ENCODE measurements at places on chromosomes 12 and 14.

- no peak for DNase-seq
Measured at GRCh38 chr12:121787063-121788025, 6.1 kb downstream of the RHOF start.

- no peak for DNase-seq
Measured at GRCh38 chr12:28234444-28234843, 44.2 kb downstream of the CCDC91 start.

GRCh38 chr12:110936367-110937103, 16.2 kb upstream of the MYL2 start:
- DNase-seq: no peak

- DNase-seq: no peak
Measured at GRCh38 chr12:45406988-45407850, 191.3 kb downstream of the ANO6 start.

DNA sequence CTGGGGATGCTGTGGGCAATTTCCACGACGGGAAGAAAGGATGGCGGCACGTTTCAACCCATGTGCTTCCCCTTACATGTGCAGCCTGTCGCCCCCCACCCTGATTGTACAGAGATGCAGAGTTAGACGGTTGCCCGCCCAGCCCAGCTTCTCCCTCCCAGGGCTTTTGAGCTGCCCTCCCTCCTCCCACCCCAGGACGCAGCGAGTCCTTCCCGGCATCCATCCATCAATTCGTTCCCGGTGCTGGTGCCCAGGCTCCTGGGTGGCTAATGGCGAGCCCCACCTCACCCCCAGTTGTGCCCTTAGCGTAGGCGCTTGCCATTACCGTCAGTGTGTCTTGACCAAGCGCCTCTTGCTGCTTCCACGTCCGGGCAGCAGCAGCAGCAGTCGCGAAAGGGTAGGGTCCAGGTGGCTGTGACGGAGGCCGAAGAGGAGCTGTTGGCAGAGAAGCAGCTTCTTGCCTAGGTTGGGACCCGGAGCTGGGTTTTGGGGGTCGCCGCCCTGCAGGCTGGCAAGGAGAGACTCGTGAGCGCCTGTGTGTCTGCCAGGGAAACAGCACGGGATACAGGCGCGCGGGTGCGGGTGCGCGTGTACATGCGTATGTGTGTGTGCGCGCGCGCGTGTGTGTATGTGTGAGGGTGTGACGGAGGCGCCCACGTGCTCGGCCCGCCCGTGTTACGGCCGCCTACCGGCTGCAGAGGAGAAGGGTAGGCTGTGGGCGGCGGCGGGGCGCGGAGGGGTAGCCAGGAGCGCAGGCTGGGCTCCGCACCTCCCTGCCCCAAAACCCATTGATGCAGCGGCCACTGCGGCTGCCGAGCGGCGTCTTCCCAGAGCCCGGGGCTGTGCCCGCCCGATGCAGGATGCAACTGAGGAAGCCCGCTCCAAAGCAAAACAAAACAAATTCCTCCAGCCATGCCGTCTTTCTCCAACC, at the start of gene SLC6A15:
TSS of gene SLC6A15 (minus strand) at position 602 of the 931 bp plus-strand sequence. CDS start 20,679 bp downstream, outside the sequence.
- peak; percentile 11 for DNase-seq

GRCh38 chr12:119461636-119462214, 127.2 kb downstream of the CCDC60 start:
- DNase-seq: no peak

DNA sequence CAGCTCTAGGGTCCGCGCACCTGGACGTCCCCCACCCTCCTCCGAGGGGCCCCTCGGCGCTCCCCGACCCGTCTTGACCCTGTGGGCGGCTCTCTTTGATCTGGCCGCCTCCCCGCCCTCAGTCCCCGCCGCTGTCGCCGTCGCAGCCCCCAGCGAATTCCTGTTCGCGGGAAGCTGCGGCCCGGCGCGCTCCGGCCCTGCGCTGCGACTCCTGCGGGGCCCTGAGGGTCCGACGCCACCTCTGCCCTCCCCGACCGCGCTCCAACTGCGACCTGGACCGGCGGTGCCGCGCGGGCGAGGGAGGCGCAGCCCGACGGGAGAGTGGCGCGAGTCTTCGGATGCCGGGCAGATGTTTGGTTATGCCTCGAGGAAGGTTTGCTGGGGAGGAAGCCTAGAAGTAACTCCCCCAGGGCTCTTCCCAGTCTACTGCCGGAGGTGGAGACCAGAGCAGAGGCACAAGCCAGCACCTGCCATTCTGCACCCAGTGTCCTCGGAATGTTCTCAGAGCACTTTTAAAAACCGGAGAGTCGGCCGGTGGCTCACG, 440 bp upstream of the ISM2 start:
- DNase-seq: no peak

DNA sequence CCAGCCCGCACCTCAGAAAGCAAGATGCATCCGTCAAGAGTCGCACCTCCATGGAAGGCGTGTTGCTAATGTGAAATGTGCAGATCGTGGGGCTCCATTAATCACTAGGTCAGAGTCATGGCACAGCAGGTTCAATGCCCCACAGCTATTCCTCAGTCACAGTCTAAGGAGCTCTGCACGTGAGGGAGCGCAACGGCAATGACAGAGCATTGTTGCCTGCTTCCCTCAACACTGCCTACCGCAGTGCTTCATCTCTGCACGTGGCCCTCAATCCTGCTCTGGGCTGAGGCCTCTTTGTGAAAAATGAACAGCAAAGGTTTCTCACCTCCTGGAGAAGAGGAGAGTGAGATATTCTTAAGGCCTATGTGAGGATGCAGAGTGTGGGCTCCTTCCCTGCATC, 995.2 kb upstream of the TMEM132C start:
- no peak for DNase-seq

DNA sequence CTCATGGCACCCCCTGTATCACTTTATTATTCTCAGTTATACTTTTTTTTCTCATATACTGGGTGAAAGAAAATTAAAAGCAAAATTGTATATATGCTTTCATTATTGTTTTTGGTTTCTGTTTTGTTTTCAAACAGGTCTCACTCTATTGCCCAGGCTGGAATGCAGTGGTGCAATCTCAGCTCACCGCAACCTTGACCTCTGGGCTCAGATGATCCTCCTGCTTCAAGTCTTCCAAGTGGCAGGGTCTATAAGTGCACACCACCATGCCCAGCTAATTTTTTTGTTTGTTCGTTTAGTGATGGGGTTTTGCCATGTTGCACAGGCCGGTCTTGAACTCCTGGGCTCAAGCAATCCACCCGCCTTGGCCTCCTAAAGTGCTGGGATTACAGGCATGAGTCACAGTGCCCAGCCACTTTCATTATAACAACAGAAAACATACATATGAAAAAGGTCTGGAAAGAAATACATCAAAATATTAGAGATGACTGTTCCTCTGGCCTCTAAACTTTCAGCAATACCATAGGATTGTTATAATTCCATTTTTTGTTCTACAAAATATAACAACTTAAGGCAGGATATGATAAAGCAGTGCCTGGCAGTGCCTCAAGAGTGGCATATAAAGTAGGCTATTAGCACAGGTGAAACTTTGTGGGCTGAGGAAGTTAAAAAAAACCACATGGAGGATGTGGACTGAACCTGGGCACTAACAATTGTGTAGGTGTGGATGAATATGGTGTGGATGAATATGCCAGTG, 5.8 kb upstream of the NTN4 start:
- DNase-seq: no peak

DNA sequence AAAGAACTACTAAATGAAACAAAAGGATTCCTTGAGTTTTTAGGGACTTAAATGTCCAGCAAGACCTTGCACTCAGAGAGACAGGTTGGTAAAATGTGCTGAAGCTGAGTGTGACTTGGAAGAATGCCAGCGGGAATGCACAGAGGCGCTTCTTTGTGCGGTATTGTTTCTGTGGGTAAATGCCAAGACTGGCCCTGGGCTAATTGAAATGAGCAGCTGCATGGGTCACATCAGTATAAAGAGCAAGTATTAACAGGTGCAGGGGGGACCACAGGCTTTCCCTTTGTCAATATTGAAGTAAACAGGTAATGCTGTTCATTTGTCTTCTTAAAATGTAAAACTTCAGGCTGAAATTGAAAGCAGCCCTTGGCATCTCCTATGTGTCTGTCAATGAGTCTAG, 74.3 kb downstream of the LMO3 start:
- DNase-seq: no peak

GRCh38 chr14:73368616-73369015, 89.7 kb downstream of the NUMB start:
- DNase-seq: no peak

- DNase-seq: no peak
Measured at GRCh38 chr14:76546426-76547221, 170.7 kb downstream of the ESRRB start.

- DNase-seq: no peak
Measured at GRCh38 chr14:87579036-87579435, 413.9 kb downstream of the GALC start.

GRCh38 chr14:69214393-69214792, 23.1 kb downstream of the EXD2 start:
- no peak for DNase-seq

DNA sequence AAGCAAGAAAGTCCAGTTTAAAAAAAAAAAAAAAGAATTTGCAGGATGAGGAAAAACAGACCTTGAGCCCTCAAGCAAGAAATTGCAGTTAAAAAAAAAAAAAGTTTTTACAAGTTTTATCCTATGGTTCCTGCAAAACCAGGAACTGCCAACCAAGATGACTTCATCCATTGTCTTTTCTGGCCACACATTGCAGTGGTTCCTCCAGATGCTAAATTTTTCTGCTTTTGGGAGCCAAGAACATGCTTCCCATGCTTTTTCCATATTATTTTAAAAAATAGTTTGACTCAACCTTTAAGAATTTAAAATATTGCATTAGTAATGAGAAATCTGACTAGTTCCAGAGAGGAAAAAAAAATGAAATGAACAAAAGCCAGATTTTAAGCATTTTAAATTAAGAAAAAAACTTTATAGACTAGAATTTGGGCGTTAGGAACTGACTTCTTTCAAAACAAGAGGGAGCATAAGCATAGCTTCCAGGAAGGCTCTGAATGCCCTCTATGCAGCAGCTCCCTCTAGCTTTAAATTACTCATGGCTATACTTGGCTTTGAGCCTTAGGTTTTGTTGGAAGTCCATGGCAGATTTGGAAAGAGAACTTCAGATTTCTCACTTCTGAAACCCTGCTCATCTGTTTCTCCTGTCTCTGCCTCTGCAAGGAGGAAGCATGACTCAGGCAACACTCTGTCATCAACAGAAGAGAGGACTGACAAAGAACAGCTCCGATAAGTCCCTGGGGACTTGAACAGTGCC, 124.5 kb downstream of the GPR65 start:
- DNase-seq: no peak

DNA sequence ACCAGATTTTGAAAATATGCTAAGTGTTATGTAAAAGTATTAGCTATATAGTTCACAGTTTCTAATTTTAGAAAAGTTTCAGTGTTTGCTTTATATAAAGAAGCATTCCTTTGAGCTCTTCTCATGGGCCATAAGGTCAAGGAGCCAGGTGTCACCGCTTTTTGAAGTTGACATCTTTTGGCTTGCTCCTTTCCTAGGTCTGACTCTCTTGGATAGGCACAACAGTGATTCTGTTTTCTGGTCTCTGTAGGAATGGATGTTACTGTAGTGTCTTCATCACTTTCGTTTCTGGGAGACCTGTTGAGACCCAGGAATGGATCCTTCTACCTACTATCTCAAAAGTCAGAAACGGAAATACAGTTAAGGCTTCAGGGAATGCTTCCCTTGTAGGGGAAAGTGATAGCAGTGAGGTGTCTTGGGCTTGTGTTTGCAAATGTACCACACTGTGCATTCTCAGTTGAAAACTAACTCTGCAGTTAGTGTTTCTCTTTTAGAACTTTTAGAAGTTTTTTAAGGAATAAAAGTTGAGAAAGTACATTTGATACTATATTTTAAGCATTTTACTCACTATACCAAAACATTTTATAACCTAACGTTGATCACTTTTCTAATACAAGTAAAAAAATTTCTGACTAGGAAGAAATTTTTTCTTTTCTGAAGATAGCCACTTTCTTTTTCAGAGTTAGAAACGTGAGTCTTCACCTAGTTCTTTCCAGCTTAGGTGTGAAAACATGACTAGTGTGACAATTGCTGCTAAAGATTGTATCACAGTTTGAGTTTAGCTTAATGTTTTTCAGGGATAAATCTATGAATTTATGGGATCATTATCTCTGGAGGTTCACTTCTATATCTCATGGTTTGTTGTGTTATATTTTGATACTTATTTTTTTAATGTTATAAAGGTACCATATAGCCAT, 20.8 kb downstream of the VRK1 start:
- DNase-seq: no peak

DNA sequence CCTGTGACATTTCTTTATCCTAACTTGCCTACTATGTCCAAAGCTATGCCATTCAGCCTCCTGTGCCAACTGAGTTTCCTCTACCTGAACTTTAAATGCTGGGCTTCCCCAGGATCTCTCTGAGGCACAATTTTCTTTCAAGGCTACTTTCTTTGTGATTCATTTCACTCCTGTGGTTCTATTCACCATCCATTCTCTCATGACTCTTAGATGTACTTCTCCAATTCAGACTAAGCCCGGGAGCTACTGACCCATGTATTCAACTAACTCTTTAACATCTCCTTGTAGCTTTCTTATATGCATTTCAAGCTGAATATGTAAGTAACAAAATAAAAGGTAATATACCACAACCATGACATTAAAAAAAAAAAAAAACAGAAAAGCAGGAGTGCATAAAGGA, 738.9 kb upstream of the USP15 start:
- DNase-seq: no peak

- no peak for DNase-seq
Measured at GRCh38 chr12:19302100-19302640, 137.1 kb upstream of the AEBP2 start.

DNA sequence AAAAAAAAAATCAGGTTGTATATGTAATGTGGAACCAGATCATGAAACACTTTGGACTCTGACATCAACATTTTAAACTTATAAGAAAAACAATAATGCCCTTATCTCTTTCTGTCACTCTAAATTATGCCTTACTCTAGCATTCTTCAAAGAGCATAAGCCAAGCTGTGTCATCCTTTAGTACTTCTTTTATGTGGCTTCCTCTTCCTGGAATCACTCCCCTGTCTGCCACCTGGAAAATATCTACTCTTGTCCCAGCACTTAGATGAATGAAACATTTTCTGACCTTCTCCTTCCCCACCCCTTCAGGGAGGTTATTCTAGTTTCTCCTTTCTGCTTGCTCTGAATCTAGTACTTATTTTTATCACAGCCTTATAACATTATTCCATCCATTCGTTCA, 101.2 kb downstream of the CNTN1 start:
- no peak for DNase-seq

DNA sequence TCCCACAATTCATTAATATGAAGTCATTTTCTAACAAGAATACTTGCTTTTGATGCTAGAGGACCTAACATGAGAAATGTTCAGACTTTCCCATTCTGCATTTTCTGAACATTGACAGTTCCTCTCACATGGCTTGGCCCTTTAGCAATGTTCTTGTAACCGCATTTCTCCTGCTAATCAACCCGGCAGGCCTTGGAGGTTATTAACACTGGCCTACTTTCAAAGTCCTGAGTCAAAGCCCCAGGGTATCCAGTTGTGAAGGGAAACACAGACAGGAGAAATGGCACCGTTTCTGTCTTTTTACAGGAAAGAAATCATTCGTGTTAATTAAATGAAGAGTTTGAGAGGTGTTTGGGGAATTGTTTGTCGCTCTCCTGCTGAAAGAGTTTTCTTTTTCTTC, 446.5 kb upstream of the MIS18BP1 start:
- DNase-seq: no peak

GRCh38 chr14:43754838-43755237, 752.2 kb downstream of the FSCB start:
- DNase-seq: no peak

- no peak for DNase-seq
Measured at GRCh38 chr12:66309606-66310005, 7.3 kb downstream of the HELB start.

- no peak for DNase-seq
Measured at GRCh38 chr14:90460136-90460535, 63.3 kb downstream of the CALM1 start.

All from GOT3 (cell line).